Cardiac muscle cell (in vitro differentiated cells and primary cell): ENCODE measurements at places on chromosomes 16 and 17.

DNA sequence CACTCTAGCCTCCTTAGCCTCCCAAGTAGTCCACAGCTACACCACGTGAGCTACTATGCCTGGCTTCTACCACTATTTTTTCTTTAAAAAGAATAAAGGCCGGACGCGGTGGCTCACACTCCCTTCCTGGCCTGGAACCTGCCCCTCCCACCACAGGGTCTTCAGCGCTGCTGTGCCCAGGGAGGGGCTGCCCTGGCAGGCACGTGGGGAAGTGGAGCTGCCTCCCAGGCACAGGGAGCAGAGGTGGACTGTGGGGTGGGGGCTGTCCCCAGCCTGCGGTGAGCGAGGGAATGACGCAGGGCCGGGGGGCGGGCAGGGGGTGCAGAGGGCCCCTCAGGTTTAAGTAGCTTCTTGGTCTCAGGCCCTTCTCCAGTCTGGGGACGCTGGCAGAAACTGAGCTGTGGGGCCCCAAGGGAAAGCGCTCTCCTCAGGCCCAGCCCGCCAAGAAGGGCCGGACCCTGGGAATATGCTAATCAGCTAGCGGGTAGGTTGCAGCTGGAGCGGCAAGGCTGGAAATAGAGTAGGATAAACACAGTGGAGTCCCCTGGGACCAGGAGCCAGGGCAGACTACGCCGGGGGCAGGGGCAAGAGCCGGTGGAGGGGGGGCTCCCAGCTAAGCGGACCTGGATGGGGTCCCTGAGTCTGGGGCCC is 46.8 kb downstream of the TIMM22 start:
- peak; percentile 81 for DNase-seq

DNA sequence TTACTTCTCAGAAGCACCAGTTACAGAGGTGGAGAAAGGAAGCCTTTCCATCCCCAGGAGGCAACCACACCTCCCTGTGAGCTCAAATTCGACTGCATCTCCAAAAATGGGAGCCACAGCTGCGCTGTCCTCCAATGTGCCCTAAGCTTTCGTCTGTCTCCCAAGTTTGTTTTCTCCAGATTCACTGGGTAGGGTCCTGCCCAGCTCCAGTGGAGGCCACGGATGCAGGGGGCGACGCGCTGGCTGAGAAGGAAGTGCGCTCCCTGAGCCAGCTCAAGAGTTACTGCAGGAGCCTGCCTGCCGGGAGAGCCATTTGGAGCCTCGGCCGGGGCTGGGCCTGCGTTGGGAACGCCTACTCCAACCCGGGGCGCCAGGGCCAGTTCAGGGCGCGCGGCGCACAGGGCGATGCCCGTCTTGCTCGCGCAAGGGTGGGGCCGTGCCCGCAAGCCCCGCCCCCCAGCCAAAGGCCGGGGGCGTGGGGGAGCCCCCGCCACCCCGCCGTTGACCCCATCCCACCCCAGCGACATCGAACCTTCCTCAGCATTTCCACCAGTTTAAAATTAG is 19.5 kb downstream of the SIAH1 start:
- DNase-seq = peak; percentile 92

DNA sequence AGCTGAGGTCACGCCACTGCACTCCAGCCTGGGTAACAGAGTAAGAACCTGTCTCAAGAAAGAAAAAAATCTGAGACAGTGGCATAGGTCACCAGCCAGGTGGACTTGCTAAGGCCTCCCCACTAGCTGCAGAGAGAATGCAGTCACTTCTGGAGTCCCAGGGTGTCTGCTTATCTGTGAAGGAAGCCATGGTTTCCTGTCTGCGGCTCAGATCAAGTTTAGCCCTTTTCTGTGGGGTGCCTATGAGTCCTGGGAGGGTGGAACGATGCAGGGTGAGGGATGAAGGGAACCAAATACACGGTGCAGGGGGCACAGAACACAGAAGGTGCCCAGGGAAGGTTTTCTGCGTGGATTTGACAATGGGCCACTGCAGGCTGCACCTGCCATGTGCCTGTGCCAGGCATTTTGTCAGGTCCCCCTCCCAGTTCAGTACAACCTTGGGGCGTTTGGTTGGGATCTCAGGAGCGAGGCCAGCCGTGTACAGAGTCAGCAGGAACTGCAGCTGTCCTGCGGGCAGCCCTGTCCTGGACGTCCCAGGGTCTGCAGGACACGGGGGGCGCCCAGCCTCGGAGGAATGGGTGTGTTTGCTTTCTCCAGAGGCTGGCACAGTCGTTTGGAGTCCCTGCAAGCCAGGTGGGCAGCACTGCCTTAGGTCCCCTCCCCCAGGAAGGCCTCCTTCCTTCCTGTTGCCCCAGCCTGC is 41.8 kb downstream of the RAB11FIP4 start:
- DNase-seq = no peak

GRCh38 chr17:40064971-40065768 is 2.4 kb downstream of the THRA start:
- DNase-seq = peak; percentile 47

GRCh38 chr17:78904371-78904770 is 1.4 kb upstream of the CEP295NL start:
- DNase-seq = no peak

DNA sequence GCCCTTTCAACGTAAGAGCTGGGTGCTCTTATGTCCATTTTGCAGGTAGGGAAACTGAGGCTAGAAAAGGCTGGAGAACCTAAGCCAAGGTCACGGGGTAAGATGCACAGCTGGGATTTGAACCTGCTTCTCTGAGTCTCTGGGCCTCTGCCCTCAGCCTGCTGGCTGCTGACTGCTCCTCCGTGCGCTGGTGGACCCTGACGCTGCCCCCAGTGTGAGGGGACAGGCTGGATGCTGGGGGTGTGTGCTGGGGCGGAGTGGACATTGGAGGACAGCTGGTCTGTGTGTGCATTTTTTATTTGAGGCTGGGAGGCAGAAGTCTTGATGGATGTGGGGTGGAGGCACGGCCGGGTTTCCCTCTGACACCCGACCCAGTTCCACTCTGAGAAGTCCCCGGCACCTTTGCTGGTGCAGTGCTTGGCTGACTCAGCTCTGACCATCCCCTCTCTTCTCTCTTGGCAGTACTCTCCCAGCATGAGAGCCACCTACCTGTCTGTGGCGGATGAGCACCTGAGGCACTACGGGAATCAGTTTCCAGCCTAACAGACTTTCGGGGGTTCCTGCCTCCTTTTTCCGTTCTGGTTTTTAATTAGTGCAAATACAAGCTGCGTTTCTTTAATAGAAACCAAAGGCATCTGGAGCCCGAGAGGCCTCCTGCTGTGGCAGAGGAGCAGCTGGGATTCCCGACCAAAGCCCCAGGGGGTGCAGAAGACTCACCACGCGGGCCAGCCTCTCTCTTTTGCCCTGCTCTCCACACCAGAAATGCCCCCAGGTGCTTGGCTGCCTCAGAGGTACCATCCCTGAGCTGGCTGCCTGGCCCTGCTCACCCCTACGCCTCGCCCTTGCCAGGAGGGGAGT is 14.1 kb upstream of the DNAI2 start:
- no peak for DNase-seq

DNA sequence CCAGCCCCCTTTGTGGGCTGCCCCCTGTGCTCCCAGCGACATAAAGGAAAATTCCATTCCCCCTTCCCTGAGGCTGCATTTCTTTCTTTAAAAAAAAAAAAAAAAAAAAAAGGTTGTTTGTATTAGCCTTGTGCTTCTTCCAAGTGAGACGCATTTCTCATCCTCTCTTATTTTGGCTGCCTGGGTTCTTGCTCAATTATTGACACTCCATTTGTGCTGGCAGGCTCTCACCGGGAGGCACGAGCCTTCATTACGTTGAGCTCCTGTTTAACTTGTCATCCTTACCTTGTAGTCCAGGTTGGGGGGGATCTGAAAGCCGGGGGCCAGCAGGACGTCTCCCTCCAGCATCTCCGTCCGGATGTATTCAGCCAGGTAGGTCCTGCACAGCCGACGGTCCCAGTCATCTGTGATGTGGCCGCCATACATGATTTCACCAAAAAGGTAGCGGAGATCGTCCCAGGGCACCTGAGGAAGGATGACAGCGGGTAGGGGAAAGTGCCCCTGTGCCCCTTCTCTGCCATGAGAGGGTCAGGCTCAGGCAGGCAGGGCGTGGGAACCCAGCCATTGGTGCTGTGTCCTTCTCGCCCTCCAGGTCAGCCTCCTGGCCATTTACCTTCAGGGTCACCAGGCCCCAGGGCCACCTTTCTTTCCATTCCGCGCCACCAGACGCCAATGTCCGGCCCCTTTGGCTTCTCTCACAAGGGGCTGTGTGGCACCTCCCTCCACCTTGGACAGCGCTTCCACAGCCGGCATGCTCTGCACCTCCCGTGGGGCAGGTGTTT is 50.6 kb downstream of the PGS1 start:
- DNase-seq = no peak

DNA sequence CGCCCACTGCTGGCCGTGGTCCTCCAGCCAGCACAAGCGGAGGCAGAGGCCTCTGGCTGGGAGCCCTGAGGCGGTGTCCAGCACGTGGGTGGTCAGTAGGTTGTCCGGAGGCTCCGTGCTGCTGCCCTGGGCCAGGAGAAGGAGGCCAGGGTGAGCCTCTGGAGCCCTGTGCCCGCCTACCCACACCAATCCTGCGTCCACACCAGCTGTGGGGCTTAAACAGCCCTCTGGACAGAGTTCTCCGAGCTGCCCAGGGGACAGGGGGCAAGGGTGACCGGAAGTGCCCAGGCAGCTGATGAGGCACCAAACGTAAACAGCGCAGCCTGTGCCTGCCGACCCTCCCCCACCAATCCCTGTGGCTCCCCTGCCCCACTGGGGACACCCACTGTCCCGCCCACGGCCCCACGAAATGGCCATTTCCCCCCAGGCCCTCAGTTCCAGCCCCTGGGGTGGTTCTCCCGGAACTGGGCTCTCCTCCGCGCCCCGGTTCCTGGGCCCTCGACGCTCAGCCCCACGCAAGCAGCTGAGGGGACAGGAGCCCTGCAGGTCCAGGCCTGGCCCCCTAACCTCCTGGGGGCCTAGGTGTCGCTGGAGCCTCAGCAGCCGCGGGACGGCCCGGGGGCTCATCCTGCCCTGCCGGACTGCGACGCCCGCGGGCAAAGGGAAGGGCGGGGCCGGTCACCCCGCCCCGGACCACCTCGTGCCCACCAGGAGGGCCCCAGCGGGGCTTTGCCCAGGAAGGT is 27.9 kb upstream of the DBNDD1 start:
- DNase-seq = peak; percentile 86

GRCh38 chr16:83494459-83494858 is 313.3 kb upstream of the HSBP1 start:
- no peak for DNase-seq

DNA sequence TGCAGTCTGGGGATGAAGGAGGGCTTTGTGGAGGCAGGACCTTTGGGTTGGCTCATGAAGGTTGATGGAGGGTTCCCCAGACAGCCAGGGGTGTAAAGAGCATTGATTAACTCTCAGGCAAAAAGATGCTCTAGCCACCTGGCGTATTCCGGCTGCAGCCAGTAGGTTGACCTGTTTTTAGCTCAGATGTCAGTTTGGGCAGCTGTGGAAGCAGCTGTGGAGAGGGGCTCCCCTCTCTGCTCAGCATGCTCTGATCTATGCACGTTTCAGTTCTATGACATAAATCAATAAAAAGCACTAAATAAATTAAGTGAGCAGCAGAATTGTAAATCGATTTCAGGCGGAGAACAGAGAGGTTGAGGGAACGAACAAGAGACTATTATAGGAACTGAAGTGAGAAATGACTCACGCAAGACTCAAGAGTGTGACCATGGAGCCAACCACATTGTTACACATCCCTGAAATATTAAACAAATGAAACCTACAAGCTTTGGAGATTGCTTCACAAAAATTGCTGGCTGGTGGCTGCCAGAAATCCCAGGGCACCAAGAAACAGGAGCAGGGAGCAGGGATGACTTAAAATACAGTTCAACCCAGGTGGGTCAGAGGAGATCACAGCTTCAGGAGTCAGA is 111.9 kb downstream of the GSG1L start:
- DNase-seq = peak; percentile 11

- DNase-seq = no peak
Measured at GRCh38 chr16:51888016-51888415, 658.9 kb downstream of the TOX3 start.

DNA sequence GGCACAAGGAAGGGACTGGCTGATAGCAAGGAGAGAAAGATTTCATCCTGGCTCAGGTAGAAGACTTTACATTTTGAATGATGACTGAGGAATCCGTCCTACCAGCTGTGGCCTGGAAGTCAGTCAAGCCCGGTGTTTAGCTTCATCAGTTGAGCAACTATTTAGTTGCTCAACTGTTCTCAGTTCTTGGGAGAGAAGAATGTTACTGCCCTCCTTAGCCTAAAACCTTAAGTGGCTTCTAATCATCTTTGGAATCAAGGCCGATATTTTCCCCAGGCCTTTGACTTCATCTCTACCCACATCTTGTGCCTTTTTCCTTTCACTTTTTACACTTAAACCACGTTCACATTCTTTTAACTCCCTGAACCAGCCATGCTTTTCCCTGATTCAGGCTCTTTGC is 17.3 kb upstream of the RBL2 start:
- DNase-seq = peak; percentile 57

DNA sequence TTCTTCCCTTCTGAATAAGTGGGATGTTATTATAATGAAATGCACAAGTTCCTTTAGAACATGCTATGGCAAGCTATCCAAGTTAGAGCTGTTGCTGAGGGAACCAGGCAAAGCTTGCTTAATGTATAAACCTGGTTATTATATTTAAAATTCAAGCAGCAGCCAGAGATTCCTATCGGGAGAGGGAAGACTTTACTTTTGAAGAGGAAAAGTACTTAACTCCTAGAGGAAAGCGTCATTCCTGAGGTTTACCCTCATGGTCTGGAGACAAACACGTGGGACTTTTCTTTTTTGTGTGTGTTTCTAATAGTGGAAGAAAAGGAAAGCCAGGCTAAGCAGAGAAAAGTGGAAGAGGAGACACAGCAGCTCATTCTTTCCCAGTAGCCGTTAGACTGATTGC is 39.9 kb upstream of the MYH10 start:
- peak; percentile 12 for DNase-seq

DNA sequence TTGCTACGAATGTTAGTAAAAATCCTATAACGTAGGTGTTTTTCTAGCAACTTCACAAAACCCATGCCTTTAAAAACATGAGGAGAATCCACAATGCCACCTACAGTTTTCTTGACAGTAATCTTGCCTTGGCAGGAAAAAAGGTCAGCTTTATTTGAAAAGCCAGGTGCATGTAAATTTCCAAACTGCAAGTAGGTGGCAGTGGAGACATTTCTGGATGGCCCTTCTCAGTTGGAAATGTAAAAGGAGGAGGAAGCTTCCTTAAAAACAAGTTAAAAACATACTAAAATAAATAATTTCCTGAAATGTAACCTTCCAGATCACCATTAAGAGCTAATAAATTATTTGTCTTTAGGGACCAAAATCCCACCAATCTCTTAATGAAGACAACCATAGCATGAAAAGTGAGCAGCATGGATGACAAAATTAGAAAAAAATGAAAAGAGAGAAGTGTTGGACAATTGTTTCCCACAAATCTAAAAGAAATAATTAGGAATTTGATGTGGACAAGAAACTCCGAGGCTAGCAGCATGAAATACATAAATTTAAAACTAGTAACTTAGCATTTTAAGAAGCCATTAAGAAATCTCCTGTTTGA is 152.2 kb downstream of the SNX11 start:
- DNase-seq = peak; percentile 32
